ENCODE measurements at places on chromosomes 1 and 21.

DNA sequence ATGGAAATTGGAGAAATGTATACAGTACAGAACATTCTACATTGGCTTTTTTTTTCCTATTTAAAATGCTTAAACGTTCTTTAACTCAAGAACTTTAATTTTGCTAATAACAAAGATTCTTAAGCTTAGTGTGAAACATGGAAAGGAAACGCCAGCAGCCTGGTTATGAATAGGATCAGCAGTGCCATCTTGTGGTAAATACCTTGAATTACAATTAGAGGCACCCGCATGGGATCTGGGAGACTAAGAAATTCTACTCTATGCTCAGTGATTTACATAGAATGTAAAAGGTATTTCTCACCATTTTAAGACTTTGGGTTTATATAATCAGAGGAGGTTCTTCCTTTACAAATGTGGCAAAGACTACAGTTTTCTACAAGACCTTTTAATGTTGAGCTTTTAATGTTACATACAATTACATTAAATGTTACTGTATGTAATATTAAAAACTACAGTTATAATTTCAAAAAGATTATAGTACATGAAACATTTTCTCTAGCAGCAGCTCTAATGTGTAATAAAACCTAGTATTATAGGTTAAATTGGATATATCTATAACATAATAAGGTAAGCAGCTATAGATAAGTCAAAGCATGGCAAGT lies 32.1 kb upstream of the APOBEC4 start:
- DNase-seq = peak; percentile 55

DNA sequence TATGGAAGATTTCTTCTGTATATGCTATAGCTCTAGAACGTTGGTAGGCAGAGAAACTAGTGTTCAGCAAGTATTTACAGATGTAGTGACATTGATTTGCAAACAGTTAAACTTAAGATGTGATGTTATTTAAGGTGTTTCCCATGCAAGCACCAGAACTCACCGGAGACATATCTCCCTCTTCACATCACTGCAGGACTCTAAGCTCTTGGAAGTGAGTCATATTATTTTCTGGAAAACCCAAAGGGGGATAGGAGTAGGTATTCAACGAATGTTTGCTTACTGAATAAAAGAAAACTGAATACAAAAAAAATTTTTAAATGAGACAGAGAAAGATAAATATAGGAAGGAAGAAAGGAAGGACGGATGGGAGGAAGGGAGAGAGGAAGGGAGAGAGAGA lies 25.0 kb downstream of the RGS4 start:
- DNase-seq = no peak

- DNase-seq = no peak
Measured at GRCh38 chr1:10785728-10786638, 10.5 kb downstream of the CASZ1 start.

GRCh38 chr1:60571811-60572210 lies 498.2 kb upstream of the C1orf87 start:
- DNase-seq = peak; percentile 79

GRCh38 chr1:115156826-115157468 lies 67.6 kb upstream of the TSPAN2 start:
- no peak for DNase-seq

DNA sequence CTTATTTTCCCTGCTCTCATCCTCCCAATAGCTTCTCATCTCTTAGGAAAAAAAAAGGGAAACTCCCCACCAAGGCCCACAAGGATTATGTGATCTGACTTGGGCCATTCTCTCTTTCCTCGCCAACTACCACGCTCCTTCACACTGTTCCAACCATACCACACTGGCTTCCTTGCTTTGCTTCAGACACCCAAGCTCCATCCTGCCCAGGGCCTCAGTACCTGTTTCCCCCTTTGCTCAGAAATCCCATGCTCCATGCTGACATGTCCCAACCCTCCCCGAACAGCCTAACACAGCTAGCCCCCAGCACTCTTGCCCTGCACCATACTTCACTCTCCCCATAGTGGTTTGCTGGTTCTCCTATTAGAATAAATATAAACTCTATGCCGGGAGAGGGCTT lies 39.2 kb downstream of the MAB21L3 start:
- no peak for DNase-seq

DNA sequence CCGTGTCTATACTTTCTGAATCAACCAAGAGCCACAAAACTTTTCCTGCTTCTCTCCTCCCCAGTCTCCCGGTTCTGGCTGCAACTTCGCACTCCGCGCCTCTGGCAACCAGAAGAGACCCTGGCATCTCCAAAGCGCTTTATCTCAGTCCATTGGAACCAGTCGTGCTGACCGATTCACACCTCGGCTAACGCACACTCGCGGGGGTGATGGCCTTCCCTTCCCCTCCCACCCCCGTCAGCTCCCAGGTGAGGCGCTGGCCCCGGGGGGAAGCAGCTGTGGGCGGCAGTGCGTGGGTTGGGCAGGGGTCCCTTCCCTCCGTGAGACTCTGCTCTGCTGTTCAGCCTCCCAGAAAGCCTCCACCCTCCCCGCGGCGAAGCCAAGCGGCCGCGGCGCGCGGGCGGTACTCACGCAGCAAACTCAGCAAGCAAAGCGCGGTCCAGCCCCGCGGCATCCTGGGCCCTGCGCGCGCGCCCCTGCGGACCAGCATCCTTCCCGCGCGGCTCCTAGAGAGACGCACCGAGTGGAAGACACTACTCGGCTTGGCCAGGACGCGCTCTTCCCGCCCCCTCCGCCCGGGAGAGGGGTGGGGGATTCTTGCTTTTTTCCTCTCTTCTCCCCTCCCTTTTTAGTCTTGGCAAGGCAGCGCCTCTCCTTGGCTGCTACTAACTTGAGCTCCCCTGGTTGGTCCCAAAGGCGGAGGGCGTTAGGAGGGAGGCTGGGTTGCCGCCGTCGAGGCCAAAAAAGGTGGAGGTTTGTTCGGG lies at the start of gene CD34:
CD34 (minus strand) TSS at position 535 of the 764 bp plus-strand sequence; CDS start at position 490, 45 bp downstream.
- DNase-seq = no peak
